Panc1 (cell line): ENCODE measurements at places on chromosomes 3 and 15. TPM values are rescaled to one million over a fixed set of nuclear protein-coding genes. Genes with fewer than 3 reads are reported as not detected.

Gene SPESP1
- not detected for total RNA-seq

Gene VGLL3
- total RNA-seq: 0.15 TPM

Gene CCDC39
- total RNA-seq: not detected

Gene GNB5
- 58.7 TPM for total RNA-seq

Gene MEX3B
- total RNA-seq: 8.5 TPM

Gene ZNF385D
- 13.0 TPM for total RNA-seq

Gene ST6GAL1
- 3.3 TPM for total RNA-seq

Gene HACD2
- total RNA-seq: 58.6 TPM

Gene ERC2
- total RNA-seq: 0.33 TPM

Gene SLC2A2
- total RNA-seq: 0.13 TPM

Gene CCDC54
- total RNA-seq: not detected

Gene MGA
- total RNA-seq: 43.6 TPM

Gene DISP2
- total RNA-seq: 10.0 TPM

Gene SMC4
- 160 TPM for total RNA-seq

Gene CACNA2D2
- 0.59 TPM for total RNA-seq

Gene FES
- total RNA-seq: 0.64 TPM

Gene CALML4
- total RNA-seq: 5.4 TPM

Gene ALG3
- 72.7 TPM for total RNA-seq

Gene CPA3
- total RNA-seq: not detected

Gene SENP5
- total RNA-seq: 40.0 TPM

Gene BNIP2
- total RNA-seq: 70.7 TPM

Gene HESX1
- total RNA-seq: 1.1 TPM

Gene GHSR
- not detected for total RNA-seq

Gene HGD
- 0.59 TPM for total RNA-seq

Gene DZIP1L
- 11.1 TPM for total RNA-seq

Gene CADPS
- not detected for total RNA-seq

Gene ALDH1A3
- total RNA-seq: 143 TPM

Gene TMEM158
- total RNA-seq: 7.3 TPM

Gene TAGLN3
- total RNA-seq: not detected

Gene GOLGA8N
- total RNA-seq: 4.1 TPM

Gene SLC22A14
- 0.13 TPM for total RNA-seq

Gene ADAMTS9
- 0.05 TPM for total RNA-seq

Gene TRANK1
- total RNA-seq: 3.2 TPM

Gene TM4SF18
- total RNA-seq: 54.5 TPM

Gene ASB14
- total RNA-seq: not detected

Gene FBXL2
- total RNA-seq: 12.3 TPM

Gene CBLB
- total RNA-seq: 8.6 TPM

Gene SKOR1
- total RNA-seq: 0.21 TPM

Gene TEX55
- not detected for total RNA-seq

Gene KY
- total RNA-seq: not detected

Gene CLSTN2
- 0.03 TPM for total RNA-seq

Gene CYP8B1
- total RNA-seq: 0.08 TPM

Gene TPRG1
- not detected for total RNA-seq

Gene IL17RD
- 3.5 TPM for total RNA-seq

Gene RTP4
- total RNA-seq: 2.5 TPM

Gene RARB
- total RNA-seq: not detected
